Activated B cell treated with CpG ODN at 0.5 μM for 24 hours (primary cell): ENCODE measurements at places on chromosomes 2 and 18. TPM values are rescaled to one million over a fixed set of nuclear protein-coding genes. Genes with fewer than 3 reads are reported as not detected.

The ACMSD gene
- not detected in 2 replicates for total RNA-seq

DNA sequence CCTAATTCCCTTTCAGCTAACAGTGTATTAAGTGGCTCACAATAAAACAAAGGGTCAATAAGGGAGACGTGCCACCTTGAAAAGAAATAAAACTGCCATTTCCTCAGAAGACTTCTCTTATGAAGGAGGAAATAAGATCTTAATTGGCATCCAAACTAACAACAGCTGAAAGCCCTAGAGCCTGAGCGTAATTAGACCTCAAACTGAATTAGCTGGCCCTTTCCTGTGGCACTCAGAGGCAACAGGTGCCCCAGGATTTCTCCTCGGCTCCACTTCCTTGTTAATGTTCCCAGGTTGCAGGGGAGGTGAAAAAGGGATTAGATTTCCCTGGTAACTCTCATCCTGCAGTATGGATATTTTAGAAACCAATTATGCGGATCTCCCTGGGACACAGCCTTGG lies 804.3 kb downstream of the DCDC2C start:
- no peak for DNase-seq

GRCh38 chr2:68388772-68389171 lies 23.7 kb downstream of the PLEK start:
- no peak for DNase-seq

DNA sequence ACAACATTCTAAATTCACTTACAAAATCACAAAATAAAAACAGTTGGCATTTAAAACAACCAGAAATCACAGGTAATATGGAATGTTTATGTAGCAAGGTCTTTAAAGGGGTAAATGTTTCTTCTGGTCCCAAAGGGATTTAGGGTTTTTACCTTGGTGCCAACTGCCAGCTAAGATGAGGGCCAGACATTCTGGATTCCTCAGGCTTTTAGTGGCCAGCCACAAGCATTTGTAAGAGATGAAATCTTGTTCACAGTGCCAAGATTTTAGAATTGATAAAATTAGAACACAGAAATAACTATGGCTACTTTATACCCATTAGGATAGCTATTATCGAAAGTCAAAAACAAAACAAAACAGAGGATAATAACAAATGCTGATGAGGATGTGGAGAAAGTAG lies 60.4 kb upstream of the CDKL4 start:
- no peak for DNase-seq

- no peak for DNase-seq
Observed at GRCh38 chr18:67074309-67074708, 442.2 kb downstream of the DSEL start.

GRCh38 chr2:7071916-7072556 lies 154.8 kb downstream of the RNF144A start:
- DNase-seq: no peak

GRCh38 chr2:9497017-9497416 lies 22.7 kb downstream of the IAH1 start:
- no peak for DNase-seq

The MRPS5 gene
- total RNA-seq: 44.4 and 44.9 TPM in 2 replicates

DNA sequence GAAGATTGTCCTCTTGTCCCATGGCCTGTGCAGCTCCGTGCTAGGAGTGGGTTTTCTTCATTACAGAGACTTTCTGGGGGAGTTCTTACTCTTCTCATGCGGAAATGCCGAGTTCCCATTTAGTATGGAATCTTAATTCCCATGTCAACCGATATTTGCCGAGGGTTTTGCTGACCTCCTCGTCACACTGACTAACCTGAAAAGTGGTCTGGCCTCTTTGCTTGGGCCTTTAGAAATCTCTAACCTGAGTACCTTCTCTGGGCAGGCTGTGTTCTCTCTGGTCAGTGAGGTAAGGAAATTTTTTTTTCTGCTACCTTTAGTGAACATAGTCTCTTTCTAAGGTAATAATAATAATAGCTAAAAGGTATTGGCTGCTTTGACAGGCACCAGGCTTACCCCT lies 10.9 kb upstream of the EML6 start:
- DNase-seq: no peak

- no peak for DNase-seq
Observed at GRCh38 chr2:11777066-11777782, 30.8 kb downstream of the LPIN1 start.

- no peak for DNase-seq
Observed at GRCh38 chr2:237529452-237530402, 36.6 kb upstream of the PRLH start.

The SLC40A1 gene
- 0.12 and 0.20 TPM in 2 replicates for total RNA-seq

GRCh38 chr18:55220523-55220922 lies 261.3 kb upstream of the CCDC68 start:
- DNase-seq: no peak

DNA sequence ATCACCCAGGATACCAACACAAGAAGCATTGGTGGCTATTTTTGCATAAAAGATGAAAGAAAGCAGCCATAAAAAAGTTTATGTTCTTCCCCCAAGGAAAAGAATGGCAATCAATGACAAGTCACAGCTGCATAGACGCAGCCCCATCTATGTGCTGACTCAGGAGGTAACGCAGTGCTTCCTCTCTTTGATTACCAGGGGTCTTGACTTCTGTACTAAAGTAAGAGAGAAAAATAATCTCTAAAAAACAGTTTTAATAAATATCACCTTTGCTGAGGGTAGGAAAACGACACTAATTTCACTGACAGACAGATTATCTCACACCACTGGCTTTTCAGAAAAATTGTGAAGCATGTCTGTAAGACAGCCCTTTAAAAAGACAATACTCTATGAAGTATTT lies 33.9 kb upstream of the EVA1A start:
- no peak for DNase-seq

DNA sequence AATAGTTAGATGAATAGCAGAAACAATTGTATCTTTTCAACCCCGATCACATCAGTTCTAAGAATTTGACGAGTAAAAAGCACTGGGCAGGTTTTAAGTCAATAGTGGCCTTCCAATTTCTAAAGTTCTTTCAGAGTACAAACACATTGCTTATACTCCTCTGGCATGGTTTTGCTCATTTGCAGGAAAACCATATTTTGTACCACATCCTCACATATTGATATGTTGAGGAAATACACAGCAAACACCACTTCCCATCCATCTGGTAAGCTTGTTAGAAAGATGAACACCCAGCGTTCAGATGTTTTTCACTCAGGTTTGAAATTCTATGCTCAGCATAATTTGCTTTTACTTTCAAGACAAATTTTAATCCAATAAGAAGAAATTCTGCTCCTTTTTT lies 344.6 kb upstream of the ACVR2A start:
- no peak for DNase-seq

- DNase-seq: no peak
Observed at GRCh38 chr2:55482186-55482884, 37.2 kb upstream of the CFAP36 start.

The TEKT4 gene
- 0.15 TPM in 1 of 2 replicates, not detected in the other for total RNA-seq

The TRIM43 gene
- total RNA-seq: not detected in 2 replicates
